HT-29 (cell line): ENCODE measurements at places on chromosomes 12 and 14. TPM values are rescaled to one million over a fixed set of nuclear protein-coding genes. Genes with fewer than 3 reads are reported as not detected.

The C12orf50 gene
- not detected in 2 replicates for total RNA-seq

The CAPZA3 gene
- total RNA-seq, result not detected in 2 replicates

The HOXC10 gene
- total RNA-seq, result 1.7 TPM in 1 of 2 replicates, not detected in the other

The PTCSC3 gene
- not detected in 2 replicates for total RNA-seq

The SMCO2 gene
- 0.16 TPM in 1 of 2 replicates, not detected in the other for total RNA-seq

The EXOC3L4 gene
- total RNA-seq, result 3.9 and 6.2 TPM in 2 replicates
